ENCODE measurements at places on chromosomes 12 and 14. TPM values are rescaled to one million over a fixed set of nuclear protein-coding genes. Genes with fewer than 3 reads are reported as not detected.

DNA sequence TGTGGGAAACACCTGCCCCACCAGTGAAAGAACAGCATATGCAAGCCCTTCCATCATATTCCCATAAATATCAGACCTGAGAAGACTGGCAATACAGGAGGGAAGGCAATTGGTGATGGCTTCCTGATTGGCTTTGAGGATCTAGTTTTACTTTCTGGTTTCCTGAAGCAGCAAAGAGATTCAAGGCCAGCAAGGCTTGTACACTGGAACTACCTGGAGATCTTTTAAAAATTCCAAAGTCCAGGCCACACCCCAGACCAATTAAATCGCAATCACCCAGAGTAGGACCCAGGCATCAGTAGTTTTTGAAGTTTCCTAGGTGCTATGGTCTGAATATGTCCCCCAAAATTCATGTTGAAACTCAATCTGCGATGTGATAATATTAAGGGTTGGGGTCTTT lies 2.9 kb upstream of the TEP1 start:
- H3K27me3 ChIP-seq = no peaks in the 10 kb centered on the region
- no peak for DNase-seq
- no peak overlapping the region for H3K27ac ChIP-seq
- H3K4me1 ChIP-seq = peaks cover 3% of the 10 kb centered on the region

DNA sequence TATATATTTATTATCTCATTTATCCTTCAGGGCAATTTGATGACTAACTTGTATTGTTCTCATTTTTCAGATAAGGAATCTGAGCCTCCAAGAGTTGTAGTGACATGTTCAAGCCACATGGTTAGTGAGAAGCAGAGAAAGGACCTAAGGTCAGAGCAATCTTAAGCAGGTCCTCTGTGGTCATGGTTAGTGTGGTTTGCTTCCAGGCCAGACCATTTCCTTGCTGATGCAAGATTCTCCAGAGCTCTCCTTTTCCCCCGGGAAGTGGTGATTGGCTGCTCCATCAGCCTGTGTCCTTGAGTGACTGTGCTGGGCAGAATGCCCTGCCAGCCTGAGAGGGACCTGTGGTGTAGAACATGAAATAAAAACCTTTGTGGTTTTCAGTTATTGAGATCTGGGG lies 141.3 kb downstream of the KTN1 start:
- H3K36me3 ChIP-seq = no peaks in the 10 kb centered on the region
- no peak for DNase-seq
- no peak overlapping the region for H3K27ac ChIP-seq
- H3K4me1 ChIP-seq = no peaks in the 10 kb centered on the region
- no peaks in the 10 kb centered on the region for H3K27me3 ChIP-seq
- no peak overlapping the region for H3K4me3 ChIP-seq

GRCh38 chr12:109518820-109519665 lies 41.6 kb downstream of the UBE3B start:
- no peak overlapping the region for H3K4me3 ChIP-seq
- H3K27me3 ChIP-seq = no peaks in the 10 kb centered on the region
- H3K27ac ChIP-seq = no peak overlapping the region
- H3K4me1 ChIP-seq = no peaks in the 10 kb centered on the region

DNA sequence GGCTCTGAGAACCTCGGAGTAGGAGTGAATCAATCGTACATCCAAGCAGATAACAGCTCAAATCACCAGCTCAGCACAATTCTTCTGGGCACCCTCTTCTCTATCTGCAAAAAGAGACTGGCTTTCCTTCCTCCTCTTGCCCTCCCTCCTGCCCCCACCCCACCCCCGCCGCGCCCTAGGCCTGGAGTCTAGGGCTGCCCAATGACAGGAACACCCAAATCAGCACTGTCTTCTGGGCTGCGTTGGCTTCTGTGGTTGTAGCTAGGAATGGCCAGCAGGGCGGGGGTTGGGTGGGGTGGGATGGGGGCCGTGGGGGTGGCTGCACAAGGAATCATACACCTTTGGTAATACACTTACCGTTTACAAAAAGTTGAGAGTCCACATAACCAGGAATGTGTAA lies 28.0 kb upstream of the TMCC3 start:
- H3K27me3 ChIP-seq = no peaks in the 10 kb centered on the region
- no peak overlapping the region for H3K27ac ChIP-seq
- no peak overlapping the region for H3K4me3 ChIP-seq
- no peaks in the 10 kb centered on the region for H3K36me3 ChIP-seq
- DNase-seq = no peak

SRRM4 gene
- total RNA-seq = 0.27 TPM
